Neural crest cell (in vitro differentiated cells): ENCODE measurements at places on chromosomes 1 and 21.
A peak's percentile ranks its signal among the peaks of the same experiment; 100 is the strongest.

- no peak for DNase-seq
Measured at GRCh38 chr1:66876664-66877063, 48.0 kb downstream of the DNAI4 start.

DNA sequence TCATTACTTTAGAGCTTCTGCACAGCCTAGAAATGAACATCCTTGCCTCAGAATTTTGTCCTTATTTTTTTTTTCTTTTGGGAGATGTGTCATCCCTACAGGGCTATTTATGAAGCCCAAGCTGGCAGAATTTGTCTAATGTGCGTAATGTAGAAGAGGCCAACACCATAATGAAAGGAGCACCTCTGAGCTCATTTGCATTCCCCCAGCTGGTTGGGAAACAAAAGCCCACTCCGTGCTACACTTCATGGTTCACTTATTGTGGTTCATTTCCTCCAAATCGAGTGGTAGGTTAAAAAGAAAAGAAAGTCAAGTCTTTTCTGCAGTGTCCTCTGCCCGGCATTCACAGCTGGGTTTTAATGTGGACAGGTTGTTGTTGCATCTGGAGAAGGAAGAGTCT lies 73.5 kb downstream of the KAZN start:
- no peak for DNase-seq

DNA sequence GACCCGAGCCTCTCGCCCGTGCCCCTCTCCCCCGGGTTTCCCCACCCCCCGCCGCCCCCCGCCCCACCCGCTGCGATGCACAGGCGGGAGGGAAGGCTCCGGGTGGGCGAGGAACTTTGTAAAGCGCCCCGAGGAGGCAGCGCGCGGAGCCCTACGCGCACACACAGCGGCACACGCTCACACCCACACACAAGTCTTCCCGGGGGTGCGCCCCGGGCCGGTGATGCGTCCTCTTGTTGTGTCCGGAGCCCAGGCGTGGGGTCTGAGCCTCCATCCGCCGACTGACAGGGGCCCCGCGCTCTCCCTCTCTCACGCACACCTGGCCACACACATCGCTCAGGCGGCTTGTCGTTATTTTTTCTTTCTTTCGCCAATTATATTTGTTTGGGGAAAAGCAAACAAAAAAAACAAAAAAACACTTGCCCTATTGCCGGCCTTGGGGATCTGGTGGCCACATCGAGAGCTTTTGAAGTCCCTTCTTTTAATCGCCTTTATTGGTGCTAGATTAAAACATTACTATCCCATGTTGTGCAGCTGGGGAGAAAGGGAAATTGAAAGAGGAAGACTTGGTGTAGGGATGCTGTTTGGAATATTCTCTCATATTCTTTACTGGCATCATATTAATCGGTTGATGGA lies 770 bp downstream of the NTNG1 start:
- peak; percentile 5 for DNase-seq

DNA sequence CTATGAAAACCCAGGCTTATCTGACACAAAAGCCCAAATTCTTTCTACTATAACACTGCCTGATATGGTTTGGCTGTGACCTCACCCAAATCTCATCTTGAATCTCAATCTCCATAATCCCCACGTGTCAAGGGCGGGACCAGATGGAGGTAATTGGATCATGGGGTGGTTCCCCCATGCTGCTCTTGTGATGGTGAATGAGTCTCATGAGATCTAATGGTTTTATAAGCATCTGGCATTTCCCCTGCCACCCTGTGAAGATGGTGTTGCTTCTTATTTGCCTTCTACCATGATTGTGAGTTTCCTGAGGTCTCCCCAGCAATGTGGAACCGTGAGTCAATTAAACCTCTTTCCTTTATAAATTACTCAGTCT lies 123.3 kb upstream of the USP24 start:
- DNase-seq: no peak

GRCh38 chr1:231121533-231121932 lies 40.3 kb upstream of the TRIM67 start:
- no peak for DNase-seq

GRCh38 chr1:114145504-114146151 lies 8.0 kb downstream of the SYT6 start:
- no peak for DNase-seq

DNA sequence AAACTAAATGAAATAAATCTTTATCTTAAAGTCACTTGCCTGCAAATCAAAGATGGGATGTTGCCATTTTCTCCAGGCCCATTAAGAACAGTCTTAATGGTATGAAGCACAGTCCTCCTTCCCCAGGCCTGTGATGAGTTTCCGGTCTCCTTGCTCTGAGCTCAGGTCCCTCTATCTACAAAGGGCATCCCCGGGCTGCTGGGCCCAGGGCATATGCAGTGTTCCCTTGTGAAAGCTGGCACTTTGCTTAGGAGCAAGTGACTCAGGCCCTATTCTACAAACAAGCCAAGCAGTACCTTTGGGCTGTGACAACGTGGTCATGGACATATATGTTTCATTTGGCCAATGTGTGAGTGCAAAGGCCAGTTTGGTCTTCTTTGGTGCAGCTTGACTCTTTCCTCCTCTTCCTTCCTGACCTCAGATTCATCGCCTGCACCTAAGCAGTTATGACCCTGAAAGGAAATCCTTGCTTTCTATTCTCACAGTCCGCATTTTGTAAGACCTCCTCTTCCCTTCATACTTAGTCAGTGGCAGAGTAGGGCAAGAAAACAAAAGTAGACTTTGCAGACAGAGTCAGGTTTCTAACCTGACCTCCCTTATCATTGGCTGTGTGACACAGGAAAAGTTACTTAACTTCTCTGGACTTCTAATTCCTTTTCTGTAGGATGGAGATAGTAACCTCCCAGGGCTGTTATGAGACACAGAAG lies 109.5 kb downstream of the ERG start:
- no peak for DNase-seq

DNA sequence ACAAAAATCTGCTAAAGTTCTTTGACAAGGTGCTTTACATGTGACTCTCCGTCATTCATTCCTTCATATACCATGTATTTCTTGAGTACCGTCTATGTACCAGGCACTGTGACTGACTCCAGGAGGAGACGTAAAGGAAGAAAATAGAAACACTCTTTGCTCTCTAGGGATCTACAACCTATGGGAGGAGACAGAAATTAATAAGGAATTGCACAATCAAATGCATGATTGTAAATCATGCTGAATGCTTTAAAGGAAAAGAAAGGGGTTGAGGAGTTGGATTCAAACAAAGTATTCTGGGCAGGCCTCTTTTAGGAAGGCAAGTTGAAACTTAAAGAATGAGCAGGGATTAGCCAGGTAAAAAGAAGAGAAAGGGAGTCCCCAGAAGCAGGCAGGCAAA lies 239.1 kb upstream of the FGGY start:
- DNase-seq: no peak

DNA sequence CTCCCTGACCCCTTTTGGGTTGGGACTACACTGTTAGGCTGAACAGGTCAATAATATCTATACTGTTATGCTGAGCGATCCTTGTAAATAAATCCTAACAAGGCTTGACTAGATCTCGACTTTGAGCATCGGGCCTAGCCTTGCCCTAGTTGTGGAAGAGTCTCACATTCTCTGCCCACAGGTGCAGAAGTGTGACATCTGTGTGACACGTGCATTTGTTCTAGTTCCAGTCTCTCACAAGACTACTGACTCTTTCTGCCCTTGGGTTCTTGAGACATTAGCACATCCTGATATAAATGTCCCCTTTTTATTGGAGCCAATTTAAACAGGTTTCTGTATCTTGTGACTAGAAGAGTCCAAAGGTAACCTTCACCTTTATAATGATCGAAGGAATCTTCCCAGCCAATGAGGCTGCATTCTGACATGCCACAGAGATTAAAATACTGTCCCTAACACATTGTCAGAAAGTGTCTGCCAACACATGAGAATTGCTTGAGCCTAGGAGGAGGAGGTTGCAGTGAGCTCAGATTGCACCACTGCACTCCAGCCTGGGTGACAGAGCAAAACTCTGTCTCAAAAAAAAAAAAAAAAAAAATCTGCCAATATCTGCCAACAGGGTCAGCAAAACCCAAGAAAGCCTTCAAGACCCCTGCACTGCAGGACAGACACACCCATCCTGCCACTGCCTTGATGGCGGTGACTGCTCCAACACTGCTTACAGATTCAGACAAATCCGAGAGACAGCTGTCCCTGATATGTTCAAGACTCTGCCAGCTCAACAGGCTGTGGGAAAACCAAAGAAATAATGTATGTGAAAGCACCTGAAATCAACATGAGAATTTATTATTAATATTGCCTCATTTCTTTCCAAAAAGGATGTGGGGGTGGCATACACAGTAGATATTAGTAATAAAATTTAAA lies 56.5 kb upstream of the PSEN2 start:
- no peak for DNase-seq

- no peak for DNase-seq
Measured at GRCh38 chr1:169047074-169047473, 59.4 kb upstream of the ATP1B1 start.

- no peak for DNase-seq
Measured at GRCh38 chr1:106980121-106980520, 76.4 kb upstream of the PRMT6 start.

GRCh38 chr1:172002725-172003345 lies 161.5 kb downstream of the DNM3 start:
- DNase-seq: peak; percentile 20

DNA sequence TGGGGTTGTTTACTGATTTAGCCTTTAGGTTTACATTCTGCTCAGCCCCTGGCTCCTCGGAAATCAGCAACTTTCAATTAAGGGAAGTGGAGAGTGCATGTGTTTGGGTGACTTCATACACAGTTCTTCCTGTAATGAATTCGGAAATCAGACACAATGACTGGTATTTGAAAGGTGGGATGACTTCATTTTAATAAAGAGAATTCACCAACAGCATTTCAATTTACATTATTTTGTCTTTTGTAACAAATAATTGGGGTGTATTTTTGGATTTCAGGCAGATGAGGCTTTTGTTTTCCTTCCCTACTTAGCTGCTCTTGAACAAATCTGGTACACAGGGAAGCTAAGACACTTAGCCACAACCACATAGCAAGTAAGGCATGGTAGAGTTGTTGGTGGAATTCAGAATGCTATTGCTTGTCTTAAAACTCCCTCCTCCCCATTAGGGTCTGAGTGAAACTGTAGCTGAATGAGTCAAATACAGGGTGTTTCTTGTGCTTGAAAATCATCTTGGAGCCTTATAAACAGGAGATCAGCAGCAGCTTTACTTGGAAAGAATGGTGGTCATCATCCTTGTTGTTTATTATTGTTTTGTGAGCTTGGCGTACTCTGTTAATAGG lies 917 bp downstream of the STX12 start:
- DNase-seq: no peak

DNA sequence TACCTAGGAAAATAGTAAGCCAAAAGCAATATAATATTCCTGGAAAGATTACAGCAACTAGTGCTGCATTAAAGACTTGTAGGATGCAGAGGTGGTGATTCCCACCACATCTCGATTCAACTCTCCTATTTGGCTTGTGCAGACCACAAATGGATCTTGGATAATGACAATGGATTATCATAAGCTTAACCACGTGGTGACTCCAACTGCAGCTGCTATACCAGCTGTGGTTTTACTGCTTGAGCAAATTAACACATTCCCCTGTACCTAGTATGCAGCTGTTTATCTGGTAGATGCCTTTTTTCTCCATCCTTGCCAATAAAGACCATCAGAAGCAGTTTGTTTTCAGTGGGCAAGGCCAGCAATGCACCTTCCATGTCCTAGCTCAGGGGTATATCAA lies 542.7 kb upstream of the ADGRL4 start:
- DNase-seq: no peak

GRCh38 chr1:233037843-233038242 lies 87.4 kb downstream of the NTPCR start:
- DNase-seq: no peak

GRCh38 chr1:61708953-61709907 lies 15.7 kb downstream of the TM2D1 start:
- no peak for DNase-seq

- no peak for DNase-seq
Measured at GRCh38 chr1:108569097-108569728, 9.3 kb downstream of the EEIG2 start.

DNA sequence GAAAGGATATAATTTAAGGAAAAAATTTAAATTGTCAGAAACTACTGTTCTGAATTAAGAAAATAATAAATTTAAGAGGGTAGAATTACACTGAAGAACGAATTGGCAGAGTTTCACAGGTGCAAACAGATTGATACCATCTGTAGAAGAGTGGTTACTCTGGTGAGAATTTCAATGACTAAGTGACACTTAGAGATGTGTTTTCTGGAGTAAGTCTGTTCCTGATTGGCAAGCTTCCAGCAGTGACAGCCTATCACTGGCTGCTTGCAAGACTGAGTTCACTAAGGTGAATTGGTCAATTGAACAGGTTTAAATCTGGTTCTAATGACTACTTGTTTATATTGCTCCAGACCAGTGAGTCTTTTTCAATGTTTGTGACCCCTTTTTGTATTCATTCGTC lies 838.2 kb upstream of the RGS18 start:
- DNase-seq: no peak

DNA sequence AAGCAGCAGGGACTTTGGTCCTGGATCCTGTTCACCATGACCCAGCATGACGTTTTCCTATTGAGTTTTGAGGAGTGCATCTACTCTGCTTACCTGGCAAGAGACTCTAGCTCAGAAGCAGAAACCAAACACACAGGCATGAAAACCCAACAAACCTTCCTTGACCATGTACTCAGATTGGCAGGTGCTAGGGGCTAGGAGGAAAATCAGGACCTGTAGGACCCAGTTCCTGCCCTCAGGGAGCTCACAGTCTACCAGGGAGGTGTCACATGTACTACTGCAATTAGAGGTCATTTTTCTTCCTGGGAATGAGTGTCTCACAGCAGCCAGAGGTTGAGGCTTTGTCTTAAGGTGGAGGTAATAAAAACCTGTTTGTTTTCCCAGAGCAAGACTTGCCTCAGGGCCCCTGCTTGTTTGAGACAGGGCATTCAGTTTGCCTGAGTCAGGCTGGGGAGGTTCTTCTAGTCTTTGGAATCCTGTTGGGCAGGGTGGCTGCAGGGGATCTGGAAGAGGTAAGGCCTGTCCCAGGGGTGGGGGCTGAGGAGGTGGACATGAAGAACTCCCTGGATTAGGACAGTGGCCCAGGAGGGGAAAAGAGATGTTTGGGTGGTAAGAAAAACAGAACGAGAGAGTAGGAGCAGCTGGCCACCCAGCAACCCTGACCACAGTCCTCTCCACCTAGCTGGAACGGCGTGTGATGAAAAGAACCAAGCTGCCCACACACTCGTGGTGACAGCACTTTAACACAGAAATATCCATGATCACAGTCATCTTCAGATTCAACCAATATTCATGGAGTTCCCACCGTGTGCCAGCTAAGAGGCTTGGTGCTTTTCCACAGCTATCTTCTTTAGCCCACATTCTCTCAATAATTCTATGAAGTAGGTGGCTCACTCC lies 30.8 kb downstream of the IER5 start:
- no peak for DNase-seq

- DNase-seq: no peak
Measured at GRCh38 chr1:92511541-92511940, 24.8 kb upstream of the GFI1 start.

GRCh38 chr1:61253912-61254633 lies 171.7 kb downstream of the NFIA start:
- no peak for DNase-seq

- DNase-seq: no peak
Measured at GRCh38 chr1:28815533-28816185, 3.7 kb downstream of the OPRD1 start.
